Vagina (tissue), 2 donors: ENCODE measurements at places on chromosomes 1 and 21.
A peak's percentile ranks its signal among the peaks of the same experiment; 100 is the strongest.

DNA sequence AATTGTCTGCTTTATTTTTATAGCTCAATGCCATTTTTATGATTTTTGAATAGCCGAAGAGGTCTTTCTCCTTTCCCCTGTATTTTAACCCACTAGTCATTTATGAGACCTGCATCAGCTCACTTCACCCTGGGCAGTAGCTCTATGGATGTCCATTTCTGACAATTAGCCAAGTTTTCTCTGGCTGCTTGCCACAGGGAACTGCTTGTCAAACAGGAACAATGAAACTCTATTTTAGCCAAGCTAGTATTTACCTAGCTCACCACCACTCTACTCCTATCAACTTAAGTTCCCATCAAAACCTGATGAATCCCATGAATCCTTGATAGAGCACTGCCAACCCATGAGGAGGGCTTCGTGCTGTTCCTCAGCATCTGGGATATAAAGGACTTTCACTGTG lies 406.7 kb downstream of the RWDD3 start:
- no peak for DNase-seq

GRCh38 chr1:231883382-231883781 lies 256.8 kb downstream of the DISC1 start:
- DNase-seq: no peak

GRCh38 chr1:1971017-1971416 lies 32.6 kb downstream of the CFAP74 start:
- DNase-seq: no peak

DNA sequence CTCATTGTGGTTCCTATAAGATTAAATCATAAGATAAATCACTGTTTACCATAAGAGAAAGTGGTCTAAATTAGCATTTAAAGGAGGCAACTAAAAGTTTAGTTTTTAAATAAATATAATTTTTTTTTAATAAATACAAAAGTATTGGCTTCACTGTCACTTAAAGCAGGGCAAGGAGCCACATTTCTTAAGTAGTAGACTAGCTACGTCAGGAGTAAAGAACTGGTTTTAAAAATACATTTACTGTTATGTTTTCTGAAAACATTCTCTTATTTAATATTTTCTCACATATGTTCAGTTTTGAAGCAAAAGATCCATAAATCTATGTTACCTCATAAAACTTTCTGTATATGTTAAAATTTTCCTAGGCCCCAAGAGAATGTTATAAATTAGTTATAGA lies 2.2 kb downstream of the ANGPTL1 start:
- no peak for DNase-seq

- DNase-seq: no peak
Measured at GRCh38 chr1:109391626-109392025, 6.1 kb downstream of the SORT1 start.

GRCh38 chr1:158799689-158800088 lies 18.7 kb upstream of the OR6N2 start:
- DNase-seq: no peak

DNA sequence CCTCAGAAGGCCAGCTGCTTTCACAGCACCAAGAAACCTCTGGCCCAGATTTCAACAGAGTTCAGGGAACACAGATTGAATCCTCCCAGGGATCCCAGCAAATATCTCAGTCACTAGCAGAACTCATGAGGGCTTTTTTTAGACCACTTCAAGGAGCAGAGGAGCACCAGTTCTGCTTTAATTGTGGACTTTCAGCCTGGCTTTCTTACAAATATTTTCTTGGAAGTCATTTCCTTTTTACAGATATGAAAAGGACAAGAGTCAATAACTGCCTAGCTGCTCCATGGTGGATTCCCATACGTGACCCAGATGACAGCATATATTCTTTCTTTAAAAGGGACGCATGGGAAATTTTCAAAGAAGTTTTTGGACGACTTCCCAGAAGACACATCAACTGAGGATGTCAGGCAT lies 6.4 kb upstream of the LRRC8B start:
- no peak for DNase-seq

- peak; percentile 92 for DNase-seq
Measured at GRCh38 chr1:111592389-111593361, 26.9 kb upstream of the RAP1A start.

DNA sequence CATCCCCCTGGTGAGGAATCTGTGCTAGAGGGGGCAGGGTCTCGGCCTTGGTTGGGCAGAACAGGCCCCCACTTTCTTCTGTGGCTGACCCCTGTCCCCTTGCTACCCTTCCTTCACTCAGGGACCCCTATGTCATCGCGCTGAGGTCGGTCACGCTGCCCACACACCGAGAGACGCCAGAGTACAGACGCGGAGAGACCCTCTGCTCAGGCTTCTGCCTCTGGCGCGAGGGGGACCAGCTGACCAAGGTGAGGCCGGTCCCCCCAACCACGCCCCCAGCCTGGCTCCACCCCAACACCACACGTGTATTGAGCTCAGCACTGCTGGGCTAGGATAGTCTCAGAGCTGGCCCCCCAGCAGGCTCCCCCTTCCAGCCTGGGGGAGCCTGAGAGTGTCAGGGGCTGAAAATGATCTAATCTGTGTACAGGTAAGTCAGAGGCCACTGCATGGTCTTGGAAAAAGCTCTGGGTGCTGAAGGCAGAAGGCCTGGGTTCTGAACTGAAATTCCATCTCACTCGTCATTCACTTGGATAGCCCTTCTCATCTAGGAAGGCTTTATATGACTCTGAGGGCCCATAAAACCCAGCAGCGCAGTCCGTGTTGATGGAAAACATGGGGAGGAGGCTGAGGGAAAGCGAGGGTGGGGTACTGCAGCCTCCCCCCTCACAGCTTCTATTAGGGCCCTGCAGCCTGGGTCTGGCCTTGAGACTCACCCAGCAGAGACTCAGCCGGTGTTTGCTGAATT lies 15.3 kb downstream of the FAM151A start:
- DNase-seq: no peak

DNA sequence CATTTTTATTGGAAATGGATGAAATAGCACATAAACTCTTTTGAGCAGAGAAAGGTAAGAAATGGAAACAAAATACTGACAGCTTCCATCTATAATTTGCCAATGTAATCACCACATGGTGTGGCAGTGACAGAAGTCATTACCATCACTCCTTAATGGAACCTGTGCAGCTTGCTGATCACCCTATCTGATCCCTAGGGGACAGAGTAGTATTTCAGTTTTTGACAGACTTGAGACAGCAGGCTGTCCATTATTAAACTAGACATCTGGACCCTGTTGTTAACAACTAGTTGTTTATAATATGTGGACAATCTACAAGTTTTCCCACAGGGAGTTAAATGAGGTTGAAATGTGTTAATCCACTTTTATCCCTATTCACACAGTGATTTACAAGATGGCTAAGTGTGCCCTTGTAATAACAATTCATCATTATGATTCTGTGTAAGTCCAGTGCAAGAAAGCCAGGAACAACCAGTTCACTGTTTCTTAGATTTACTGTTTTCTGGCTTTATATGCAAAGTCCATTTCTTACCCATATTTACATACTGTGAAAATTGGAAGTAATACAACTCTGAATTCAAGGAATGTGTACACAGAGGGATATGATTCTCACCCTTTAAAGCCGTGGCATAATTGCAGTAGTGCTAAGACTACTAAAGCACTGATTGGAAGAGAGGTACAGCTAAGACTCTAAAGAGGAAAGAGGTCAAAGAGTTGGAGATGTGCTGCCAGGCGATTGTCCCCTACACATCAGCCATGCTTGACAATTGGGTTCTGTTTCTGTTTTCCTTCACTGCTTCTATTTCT lies 9.1 kb downstream of the KCNT2 start:
- no peak for DNase-seq

GRCh38 chr1:238642231-238642630 lies 744.1 kb upstream of the CHRM3 start:
- no peak for DNase-seq

- DNase-seq: no peak
Measured at GRCh38 chr1:19507516-19507915, 22.2 kb upstream of the CAPZB start.

DNA sequence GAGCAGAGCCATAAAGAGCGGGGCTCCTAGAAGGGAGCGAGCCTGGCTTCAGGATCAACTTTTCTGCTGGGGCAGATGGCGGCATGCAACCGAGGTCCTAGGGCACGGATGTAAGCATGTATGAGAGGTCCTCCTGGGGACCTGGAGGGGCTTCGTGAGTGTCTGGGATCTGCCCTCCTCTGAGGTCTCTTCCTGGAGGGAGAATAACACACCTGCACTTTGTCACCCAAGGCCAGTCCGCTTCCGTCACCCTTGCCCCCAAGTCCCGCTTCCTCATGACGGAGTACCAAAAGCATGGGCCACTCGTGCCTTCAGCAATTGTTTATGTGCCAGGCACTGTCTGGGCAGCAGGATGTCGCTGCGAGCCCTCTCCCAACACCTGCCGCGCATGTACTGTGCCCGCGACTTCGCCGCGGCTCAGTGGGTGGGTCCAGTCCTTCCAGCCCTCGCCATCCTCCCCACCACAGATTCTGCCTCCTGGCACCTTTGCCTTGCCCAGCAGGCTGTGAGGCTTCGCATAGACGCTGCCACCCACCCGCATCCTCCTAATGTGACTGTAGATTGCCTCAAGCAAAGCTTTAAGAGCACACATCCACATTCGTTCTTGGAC lies 60.0 kb upstream of the TMPRSS2 start:
- DNase-seq: peak; percentile 64

DNA sequence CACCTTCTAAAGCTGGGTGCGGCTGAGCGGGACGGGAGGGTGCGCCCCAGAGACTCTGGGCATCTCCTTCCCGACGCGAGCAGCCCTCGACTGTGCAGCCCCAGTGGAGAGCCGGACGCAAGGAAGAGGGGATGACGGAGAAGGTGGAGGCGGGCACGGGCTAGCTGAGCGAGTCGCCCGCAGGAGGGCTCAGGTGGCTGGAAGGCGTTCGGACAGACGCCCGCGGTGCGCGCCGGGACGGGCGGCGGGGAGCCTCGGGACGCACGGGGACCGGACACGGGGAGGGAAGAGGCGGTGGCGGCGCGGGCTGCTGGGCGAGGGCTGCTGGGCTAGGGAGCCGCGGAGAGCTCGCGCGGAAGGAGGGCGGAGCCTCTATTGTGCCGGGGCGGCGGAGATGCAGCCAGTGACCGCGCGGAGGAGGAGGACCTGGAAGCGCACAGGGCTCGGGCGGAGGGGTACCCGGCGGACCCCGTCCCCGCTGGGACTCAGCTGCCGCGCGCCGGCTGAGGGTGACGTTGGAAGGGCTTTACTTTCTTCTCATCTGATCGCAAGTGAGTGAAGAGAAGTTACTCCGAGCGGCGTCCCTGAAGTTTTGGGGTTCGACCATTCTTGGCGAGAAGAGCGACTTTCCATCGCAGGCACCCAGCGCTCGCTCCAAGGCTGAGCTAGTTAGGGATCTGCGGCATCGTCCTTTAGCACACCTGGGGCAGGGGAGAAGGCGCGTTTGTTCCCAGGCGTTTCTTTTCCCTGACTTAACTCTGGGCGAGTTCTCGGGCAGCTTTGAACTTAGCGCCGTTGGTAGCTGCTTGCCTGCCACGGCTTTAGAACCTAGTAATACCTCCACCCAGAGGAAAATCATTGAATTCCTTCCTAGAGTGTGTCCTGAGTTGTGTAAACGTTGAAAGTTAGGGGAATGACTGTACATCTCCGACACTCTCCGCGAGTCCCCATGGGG lies at the start of gene OLFML2B:
Gene OLFML2B, minus strand, starts transcription at position 323 of the 955 bp plus-strand sequence. CDS start 439 bp downstream, outside the sequence.
- peak; percentile 85 for DNase-seq

DNA sequence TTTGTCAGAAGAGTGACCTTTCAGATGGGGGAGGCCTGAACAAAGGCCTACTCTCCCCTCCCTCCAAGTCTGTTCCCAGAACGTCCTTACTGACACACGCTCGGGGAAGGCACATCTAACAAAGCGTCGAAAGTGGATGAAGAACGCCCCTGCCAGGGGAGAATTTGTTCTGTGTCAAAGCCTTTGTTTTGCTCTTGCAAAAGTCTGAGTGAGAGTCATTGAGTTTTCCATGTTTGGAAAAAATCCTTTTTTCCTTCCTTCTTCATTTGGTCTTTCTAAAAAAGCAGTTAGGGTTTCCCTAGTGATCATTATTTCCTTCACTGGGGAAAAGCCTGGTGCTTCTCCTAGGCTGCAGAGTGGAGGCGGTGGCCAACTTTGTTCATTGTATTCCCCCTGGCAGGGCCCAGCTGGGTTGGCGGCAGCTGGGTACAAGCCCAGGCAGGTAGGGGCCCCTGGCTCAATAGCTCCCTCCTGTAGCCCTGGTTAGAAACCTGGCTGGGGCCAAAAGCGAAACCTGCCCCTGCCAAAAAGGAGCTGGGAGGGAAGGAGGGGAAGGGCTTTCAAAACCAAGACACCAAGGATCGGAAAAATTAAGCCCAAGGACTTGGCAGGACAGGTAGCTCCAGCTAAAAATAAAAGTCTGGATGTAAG lies 81.1 kb downstream of the ITPKB start:
- DNase-seq: no peak

GRCh38 chr1:10841118-10841517 lies 44.7 kb upstream of the CASZ1 start:
- DNase-seq: no peak

GRCh38 chr1:157622471-157622870 lies 24.6 kb upstream of the FCRL4 start:
- DNase-seq: no peak

GRCh38 chr1:73901738-73902137 lies 296.2 kb downstream of the LRRIQ3 start:
- no peak for DNase-seq

- DNase-seq: no peak
Measured at GRCh38 chr1:82110366-82111254, 309.9 kb downstream of the ADGRL2 start.
